EH (cell line): ENCODE measurements at places on chromosomes 6 and 20.

- DNase-seq = no peak
These were observed 4.3 kb downstream of the KCNQ5 start for GRCh38 chr6:72626126-72626525.

GRCh38 chr6:12355354-12355753 is 65.2 kb downstream of the EDN1 start:
- no peak for DNase-seq

DNA sequence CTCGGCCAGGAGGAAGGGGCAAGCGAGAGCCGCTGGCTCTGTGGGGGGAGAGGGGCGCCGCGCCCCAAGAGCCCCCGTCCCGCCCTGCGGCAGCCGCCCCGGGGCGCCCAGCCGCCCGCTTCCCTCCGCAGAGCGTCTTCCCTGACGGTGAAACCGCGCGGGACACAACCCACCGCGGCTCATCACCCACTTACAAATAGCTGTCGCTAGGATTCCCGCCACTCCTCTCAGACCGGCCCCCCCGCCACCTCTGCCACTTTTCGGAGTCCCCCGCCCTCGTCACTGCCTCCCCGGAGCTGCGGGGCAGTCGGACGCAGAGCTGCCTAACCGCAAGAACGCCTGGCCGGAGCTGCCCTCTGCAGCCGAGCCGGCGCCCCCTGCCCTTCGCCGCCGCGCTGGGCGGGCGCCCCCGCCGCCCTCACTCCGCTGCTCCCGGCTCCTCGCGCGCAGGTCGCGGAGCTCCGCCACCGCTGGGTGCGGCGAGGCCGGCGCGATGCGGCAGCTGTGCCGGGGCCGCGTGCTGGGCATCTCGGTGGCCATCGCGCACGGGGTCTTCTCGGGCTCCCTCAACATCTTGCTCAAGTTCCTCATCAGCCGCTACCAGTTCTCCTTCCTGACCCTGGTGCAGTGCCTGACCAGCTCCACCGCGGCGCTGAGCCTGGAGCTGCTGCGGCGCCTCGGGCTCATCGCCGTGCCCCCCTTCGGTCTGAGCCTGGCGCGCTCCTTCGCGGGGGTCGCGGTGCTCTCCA is at the start of gene SLC35D3:
SLC35D3 (plus strand) TSS at position 366 of the 749 bp plus-strand sequence; CDS start at position 494, 128 bp downstream.
- peak; percentile 20 for DNase-seq

GRCh38 chr6:23413327-23414050 is 712.5 kb upstream of the NRSN1 start:
- DNase-seq = no peak

DNA sequence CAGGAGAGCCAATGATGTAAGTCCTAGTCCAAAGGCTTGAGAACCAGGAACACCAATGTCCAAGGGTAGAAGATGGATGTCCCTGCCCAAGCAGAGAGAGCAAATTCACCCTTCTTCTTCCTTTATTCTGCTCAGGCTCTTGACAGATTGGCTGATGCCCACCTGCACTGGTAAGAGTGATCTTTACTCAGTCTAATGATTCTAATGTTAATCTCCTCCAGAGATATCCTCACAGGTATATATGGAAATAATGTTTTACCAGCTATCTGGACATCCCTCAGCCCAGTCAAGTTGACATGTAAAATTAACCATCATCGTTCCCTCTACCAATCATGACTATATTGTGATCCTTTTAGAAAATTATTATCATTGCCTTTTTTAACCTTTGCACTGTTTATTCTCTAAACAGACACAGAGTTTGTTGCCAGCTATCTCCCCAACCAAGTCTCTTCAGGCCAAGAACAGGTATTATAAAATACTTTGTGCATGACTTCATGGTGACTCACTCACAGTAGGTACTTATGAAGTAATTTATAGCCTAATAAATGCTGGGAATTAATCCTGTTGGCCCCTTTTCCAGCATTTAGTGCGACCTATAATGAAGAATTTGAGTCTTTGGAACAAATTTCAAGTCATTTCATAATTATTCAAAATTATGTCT is 26.2 kb upstream of the TSHZ2 start:
- DNase-seq = no peak
